IMR-90 (cell line): ENCODE measurements at places on chromosomes 1 and 21.

GRCh38 chr1:94851571-94851970 lies 31.4 kb downstream of the SLC44A3 start:
- no peak for DNase-seq

DNA sequence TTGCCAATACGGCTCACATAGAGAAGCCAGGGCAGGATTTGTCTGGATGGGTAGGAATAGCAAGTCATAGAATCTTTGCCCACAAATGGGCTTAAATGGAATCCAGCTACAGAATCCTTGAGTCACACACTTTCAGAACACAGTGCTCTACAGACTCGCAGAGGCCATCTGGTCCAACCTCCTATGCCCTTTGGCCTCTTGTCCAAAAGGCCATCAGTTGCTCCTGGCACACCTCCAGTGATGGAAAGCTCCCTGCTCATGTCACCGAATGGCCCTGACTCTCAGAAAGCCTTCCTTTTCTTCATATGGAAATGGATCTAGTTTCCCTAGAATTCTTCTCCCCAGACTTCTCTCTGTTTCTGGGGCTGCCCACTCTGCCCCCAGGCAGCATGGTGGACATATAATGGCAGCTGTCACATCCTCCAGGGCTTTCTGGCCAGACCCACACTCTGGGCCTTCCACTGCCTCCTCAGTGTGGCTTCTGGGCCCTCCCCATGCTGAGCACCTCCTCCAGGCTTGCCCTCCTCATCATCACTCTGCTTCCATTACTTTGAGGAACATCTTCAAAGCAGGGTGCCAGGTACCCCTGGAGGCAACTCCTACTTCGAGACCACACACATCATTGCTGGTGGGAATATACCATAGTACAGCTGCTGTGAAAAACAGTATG lies 33.6 kb upstream of the TRABD2B start:
- DNase-seq: no peak

GRCh38 chr1:214853340-214853739 lies 229.2 kb upstream of the KCNK2 start:
- no peak for DNase-seq

DNA sequence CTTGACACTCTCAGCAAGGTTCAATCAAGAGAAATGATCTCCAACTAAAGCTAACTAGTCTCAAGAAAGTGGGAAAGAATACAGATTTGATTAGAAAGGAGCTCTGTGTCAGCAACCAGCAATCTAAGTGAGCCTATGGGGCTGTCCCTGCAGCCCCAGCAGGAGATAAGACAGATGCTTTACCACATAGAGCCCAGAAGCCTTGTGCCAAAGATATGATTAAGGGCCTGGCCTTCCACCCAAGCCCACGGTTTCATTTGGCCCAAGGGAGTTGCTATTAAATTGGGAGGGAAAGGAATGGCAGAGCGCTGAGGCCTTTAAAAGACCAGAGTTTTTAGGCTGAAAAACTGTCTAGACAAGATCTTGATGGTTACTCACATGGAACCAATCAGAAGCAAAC lies 74.8 kb downstream of the HLCS start:
- DNase-seq: no peak

- no peak for DNase-seq
Observed at GRCh38 chr21:23633447-23633940, 1973.8 kb downstream of the MRPL39 start.

DNA sequence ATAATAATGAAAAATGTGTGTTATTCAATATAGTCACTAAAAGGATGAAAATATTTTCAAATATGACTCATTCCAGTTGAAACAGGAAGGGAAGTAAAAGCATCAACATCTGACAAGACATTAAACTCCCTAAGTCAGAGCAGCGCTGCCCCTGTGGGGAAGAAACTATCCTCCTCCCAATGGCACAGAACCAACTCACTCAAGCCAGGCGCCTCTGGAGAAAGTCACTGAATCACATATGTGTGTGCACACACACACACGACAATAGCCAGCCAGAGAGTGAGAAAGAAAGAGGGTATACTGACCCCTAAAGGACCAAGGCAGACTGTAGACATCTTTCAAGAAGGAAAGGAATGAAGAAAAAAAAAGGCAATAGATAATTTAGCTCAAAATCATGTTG lies 126.9 kb downstream of the SETD4 start:
- DNase-seq: peak; percentile 86
